ENCODE measurements at places on chromosomes 5 and 9.

GRCh38 chr5:143652108-143652700 lies 159.8 kb upstream of the HMHB1 start:
- no peak for DNase-seq

DNA sequence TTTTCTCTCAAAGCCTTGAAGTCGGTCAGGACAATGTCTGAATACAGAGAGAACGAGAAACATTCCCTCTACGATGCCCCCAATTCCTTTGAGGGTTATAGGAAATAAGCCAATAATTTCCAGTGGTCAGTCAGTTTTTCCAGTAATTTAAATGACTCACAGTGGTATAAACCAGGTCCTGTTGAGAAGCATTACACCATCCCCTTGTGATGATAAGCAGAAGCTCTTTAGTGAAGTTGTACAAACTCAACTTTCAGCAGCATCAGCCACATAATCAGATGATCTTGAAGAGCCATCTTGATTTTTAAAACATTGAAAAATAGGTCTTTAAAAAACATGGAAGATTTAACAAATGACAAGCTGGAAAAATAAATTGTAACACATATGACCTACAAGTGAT lies 173.9 kb upstream of the ZNF462 start:
- DNase-seq: no peak

DNA sequence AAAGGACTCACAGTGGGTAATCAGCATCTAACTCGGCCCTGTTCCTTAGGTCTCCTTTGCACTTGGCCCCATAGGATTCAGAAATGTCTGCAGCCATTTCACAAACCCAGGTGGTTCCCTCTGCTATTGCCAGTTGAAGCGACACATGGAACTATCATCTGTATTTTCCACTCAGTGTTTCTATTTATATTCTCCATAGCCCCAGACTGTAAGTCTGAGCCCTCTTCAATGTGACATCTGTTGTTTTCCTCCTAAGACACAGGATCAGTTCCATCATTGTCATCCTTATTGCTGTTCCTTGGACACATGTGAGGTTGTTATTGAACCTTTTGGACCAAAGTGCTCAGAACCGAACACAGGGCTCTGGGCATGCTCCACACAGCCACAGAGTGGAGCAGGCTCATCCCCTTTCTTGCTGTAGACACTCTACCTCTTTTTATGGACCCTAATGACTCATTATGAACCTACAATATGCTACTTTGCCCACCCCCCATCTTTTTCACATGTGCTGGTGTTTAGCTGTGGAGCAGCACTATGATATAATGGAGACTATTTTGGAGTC lies 36.4 kb downstream of the GARNL3 start:
- DNase-seq: no peak

GRCh38 chr5:172478256-172478655 lies 23.9 kb upstream of the SH3PXD2B start:
- DNase-seq: no peak

- DNase-seq: no peak
These were observed 5.6 kb upstream of the C5 start for GRCh38 chr9:121055642-121056143.

Data from forelimb muscle (tissue), 1 donor.